ENCODE measurements at places on chromosomes 3 and 15.

DNA sequence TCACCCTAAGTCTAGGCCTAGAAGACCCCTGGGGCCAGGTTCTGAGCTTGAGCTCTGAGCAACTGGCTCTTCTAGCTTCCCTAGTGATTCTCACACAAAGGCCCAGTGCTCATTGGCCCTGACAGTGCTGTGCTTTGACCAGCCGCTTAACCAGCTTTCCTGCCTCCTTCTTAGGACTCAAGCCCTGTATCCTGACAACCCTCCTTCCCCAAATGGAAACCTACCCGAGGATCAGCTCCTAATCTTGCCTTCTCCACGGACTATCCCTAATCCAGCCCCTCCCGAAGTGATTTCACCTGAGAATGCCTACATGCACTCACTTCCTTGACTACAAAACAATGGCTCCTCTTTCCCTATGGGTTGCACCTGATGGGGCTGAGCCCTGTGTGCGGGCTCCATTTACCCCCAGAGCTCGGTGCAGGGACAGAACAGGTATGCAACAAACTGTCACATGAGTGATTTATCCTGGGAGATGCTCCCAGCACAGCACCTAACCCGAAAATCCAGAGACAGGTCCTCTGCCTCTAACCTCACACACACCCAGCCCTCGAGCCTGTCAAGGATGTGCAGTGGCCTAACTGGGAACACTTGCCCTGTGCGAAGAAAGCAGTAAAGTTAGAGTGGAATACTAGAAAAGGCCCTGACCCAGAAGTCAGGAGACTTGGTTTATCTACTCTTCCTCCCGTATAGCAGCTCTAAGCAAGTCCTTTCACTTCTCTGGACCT is 2.3 kb downstream of the MEGF11 start:
- ATAC-seq, result no peak

GRCh38 chr15:89335298-89336041 is 846 bp upstream of the POLG start:
- no peak for ATAC-seq

GRCh38 chr3:30156586-30157498 is 449.6 kb upstream of the TGFBR2 start:
- ATAC-seq, result no peak

- no peak for ATAC-seq
Measured at GRCh38 chr15:64454282-64454681, 6.1 kb upstream of the ZNF609 start.

DNA sequence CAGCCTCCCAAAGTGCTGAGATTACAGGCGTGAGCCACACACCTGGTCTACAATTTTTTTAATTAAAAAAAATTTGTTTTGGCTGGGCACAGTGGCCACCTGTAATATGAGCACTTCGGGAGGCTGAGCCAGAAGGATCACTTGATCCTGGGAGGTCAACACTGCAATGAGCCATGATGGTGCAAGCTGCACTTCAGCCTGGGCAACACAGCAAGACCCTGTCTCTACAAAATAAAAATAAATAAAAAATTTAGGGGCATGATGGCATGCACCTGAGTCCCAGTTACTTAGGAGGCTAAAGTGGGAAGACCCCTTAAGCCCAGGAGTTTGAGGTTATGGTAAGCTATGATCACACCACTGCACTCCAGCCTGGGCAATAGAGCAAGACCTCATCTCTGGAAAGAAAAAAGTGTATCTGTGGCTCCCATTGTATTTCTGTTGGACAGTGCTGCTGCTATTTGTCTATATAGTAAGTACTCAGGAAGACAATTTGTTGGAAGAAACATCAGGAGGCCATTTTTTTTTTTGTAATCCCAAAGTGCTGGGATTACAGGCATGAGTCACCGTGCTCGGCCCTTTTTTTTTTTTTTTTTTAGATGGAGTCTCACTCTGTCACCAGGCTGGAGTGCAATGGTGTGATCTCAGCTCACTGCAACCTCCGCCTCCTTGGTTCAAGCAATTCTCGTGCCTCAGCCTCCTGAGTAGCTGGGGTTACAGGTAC is 27.5 kb upstream of the SH3BP5 start:
- no peak for ATAC-seq

DNA sequence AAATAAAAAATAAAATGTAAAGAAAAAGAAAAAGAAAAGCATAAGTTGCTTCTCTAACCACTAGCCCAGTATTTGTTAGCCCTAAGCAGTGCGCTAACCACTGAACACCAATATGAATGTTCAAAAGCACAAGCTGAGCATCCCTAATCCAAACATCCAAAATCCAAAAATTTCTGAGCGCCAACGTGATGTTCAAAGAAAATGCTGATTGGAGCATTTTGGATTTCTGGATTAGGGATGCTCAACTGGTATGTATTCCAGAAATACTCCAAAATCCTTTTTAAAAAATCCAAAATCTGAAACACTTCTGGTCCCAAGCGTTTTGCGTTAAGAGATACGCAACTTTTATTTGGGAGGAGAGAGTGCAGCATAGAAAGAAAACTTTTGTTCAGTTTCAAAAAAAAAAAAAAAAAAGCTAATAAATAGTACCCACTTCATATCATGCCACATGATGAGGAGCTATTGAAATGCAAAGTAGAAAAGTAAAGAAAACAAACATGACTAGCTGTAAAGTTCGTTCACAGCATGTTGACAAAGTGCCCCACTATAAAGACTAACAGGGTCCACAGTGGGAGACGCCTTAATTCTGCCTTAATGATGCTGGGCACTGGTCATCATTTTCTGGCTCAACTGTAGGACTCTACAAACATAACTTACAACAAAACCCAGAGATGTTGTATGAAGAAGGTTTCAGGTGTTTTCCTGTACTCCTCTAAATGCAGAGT is 32.4 kb downstream of the EDC3 start:
- no peak for ATAC-seq

DNA sequence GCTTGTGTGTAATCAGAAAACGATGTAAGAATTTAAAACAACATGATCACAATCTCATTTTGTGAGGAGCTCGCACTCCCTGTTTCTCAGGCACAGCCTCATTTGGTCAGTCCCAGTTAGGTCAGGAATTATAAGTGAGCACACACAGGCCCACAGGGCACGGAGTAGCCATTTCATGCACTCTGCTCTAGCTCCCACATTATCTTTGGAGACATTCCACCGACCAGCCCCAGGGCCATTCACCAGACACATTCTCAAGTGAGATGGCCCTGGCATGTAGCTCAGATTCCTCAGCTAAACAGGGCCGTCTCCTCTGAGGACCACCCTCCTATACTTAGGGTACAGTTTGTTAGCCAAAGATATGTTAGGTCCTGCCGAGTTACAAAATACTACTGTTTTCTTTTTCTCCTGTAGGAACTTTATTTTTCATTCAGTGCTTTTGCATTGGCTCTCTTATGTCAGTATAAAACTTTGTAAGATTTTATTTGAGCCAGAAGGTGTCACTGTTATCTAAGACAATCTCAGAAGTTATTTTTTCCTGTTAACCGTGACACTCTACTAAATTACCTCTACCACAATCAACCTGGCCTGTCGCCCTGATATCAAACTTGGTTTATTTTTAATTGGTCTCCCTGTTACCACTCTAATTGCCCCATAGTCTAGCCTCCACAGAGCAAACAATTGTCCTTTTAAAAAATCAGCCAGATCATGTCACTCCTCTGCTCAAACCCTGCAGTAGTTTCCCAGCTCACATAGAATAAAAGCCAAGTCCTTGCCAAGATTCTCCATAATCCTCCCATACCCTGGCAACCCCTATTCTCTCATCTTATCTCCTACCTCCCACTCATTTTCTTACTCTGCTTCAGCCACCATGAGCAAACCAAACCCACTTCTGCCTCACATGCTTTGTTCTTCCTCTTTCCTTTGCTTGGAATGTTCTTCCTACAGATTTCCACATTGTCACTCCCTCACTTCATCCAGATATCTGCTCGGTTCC is 105.7 kb downstream of the PPP2R3A start:
- ATAC-seq, result no peak

GRCh38 chr3:128076483-128077201 is 24.4 kb downstream of the SEC61A1 start:
- ATAC-seq, result peak; percentile 11

DNA sequence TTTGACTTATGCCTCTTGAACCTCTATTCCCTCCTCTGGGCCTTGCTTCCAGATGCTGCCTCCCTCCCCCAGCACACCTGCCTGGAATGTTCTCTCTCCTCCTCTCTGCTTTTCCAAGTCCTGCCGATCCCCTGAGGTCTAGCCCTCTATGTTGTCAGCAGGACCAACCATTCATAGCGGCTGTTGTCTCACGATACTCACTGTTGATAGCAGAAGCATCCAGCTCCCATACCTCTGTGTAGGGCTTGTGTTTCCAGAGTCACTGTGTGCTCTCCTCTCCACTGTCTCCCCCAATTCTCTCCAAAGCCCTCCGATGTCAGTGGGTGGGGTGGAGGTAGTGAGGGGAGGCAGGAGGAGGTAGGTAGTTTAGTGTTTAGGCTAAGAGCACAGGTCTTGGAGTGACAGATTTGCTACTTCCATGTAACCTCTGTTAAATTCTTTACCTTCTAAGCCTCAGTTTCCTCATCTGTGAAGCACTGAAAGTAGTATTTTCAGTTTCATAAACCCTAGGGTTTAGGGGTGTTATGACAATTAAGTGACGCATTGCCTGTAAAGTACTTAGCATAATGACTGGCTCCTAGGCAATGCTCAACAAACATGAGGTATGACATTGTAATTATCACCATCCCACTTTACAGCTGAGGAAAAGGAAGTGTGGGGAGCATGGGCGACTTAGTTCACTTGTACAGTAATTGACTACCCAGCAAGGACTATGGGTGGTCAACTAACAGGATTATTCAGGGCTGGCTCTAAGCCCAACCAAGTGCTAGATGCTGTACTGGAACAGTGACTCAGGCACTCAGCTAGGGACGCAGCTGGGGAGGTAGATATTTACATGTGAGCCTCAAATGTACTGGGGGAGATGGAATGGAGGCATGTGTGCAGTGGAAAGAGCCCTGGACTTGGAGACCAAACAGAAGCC is 122.8 kb downstream of the CACNA1D start:
- no peak for ATAC-seq

- no peak for ATAC-seq
Measured at GRCh38 chr15:99605990-99606389, 40.2 kb downstream of the MEF2A start.

GRCh38 chr15:67508407-67508806 is 12.5 kb upstream of the C15orf61 start:
- no peak for ATAC-seq

DNA sequence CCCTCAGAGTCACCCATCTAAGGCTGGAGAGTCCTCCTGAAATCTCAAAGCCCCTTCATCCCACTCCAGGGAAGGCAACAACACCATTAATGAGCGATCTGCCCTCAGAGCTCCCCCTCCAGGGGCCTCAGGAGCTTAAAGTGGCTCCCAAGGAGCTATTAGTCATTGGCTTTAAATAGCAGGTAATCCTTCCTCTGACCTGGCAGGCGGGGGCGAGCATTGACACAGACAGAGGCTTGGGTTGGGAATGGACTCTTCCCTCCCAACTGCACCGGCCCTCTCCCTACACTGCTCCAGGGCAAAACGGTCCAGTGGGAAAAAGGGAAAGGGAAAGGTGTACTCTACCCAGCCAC is 1.4 kb downstream of the MFGE8 start:
- ATAC-seq, result peak; percentile 58

DNA sequence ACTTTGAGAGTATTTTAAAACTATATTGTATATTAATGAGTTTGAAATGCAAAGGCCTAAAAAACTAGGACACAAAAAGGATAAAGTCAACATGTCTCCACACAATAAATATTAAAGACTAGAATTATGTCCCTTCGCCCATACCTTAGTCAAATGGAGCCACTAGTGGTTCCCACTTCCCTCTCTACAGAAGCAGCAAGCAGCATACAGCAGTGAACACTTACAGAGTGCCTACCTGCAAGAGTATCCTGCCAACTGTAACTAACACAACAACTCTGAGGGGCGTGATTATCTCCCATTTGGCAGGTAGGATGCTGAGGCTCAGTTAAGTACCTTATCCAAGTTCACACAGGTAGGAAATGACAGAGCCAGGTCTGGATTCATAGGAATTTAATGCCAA is 17.2 kb downstream of the DYNC1LI1 start:
- ATAC-seq, result no peak

DNA sequence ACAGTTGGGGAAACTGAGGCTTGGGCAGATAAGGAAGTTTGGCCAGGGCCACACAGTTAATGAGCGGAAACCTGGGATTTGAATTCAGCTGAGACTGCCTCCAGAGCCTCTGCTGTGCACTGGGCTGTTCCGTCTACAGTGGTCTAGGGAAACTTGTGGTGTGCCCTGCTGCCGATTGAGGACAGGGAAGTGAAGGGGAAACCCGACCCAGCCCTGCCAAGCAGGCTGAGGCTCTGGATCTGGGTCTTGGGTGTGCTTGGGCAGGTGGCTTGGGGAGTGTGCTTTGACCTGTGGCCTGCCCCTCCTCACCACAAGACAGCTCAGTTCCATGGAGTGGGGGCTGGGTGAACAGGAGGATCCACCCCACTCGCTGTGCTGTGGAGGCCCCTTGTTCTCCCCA is 17.6 kb downstream of the NISCH start:
- no peak for ATAC-seq

DNA sequence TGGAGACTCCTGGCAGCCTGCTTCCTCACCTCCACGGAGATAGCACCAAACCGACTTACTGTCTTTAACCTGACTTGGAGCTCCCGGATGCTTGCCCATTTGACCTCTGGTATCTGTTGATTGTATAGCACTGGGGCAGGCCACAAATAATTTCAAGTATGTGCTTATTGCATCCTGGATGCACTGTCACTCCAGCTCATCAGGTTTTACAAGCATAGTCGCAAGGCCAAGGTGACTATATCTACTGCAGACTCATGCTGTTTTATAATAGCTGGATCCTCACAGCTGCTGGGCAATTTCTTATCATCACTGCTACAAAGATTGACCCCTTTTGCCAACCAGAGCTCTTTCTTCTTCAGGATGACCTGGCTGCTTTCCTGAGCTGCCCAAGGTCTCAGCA is 45.6 kb downstream of the PEX5L start:
- no peak for ATAC-seq

- no peak for ATAC-seq
Measured at GRCh38 chr15:92683511-92683834, 27.9 kb upstream of the FAM174B start.

DNA sequence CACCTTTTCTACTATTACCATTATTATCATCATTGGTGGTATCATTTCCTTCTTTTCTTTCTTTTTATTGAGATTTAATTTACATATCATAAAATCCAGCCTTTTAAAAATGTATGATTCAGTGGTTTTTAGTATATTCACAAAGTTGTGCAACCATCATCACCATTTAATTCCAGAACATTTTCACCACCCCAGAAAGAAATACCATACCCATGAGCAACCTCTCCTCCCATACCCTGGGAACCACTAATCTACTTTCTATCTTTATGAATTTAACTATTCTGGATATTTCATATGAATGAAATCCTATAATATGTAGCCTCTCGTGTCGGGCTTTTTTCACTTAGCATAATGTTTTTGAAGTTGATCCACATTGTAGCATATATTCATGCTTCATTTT is 29.1 kb downstream of the AAGAB start:
- peak; percentile 29 for ATAC-seq

DNA sequence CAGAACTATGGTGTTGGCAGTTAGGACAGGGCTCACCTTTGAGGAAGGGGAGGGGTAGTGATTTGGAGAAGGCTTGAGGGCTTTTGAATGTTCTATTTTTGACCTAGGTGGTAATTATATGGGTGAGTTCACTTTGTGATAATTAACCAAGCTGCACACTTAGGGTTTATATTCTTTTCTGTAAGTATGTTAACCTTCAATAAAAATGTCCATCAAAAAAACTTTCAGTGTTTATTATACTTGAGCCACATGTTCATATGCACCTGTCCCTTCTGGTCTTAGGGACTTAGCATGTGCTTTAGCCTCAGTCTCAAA is 28.4 kb downstream of the PDE8A start:
- no peak for ATAC-seq
